Osteoblast (primary cell): ENCODE measurements at places on chromosomes 2 and 18. TPM values are rescaled to one million over a fixed set of nuclear protein-coding genes. Genes with fewer than 3 reads are reported as not detected.

GATA6 gene
- 10.9 and 16.6 TPM in 2 replicates for total RNA-seq

SOX11 gene
- total RNA-seq: 0.59 and 0.72 TPM in 2 replicates

GRCh38 chr2:140401056-140401455 is 1620.9 kb upstream of the NXPH2 start:
- DNase-seq: no peak

GRCh38 chr2:46258937-46259776 is 38.0 kb upstream of the EPAS1 start:
- DNase-seq: no peak

GRCh38 chr2:218861645-218862318 is 2.2 kb downstream of the WNT6 start:
- peak; percentile 57 for DNase-seq
